ENCODE measurements at places on chromosomes 4 and X.

DNA sequence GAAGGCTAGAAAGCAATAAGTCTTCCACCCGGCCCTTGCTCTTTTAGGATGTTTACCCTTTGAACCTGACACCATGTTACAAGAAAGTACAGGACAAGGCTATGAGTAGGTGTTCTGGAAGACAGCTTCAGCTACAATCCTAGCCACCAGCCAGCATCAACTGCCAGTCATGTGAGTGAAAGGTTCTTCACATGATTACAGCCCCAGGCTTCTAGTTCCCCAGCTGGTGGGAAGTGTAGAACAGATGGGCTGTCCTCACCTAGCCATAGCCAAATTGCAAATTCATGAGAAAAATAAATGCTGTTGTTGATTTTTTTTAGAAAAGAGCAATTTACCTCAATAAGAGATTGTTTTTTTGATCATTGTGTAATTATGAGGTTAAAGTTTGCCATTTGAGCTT, 60.8 kb downstream of the GRXCR1 start:
- DNase-seq = no peak

GRCh38 chrX:129638917-129639316, 15.8 kb downstream of the APLN start:
- no peak for DNase-seq

- DNase-seq = no peak
Measured at GRCh38 chr4:138562544-138562991, 320.4 kb upstream of the SLC7A11 start.

- DNase-seq = no peak
Measured at GRCh38 chrX:40694802-40695201, 40.5 kb downstream of the MED14 start.

DNA sequence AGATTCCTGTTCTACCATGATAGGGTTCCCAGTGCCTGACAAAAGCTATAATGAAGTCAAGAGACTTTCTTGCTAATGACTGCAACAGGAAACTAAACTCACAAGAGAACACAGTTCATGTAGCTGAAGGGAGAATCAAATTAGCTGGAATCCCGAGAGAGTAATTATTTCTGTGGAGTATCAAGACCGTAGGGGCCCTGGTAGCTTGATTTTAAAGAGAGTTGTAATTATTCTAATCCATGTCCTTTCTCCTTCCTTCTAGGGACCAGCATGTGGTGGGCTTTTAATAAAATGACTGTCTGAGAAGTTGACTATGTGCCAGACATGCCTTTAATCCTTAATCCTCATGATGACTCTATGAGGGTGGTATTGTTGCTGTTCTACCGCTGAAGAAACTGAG, 1.7 kb upstream of the TRPC5OS start:
- DNase-seq = no peak

GRCh38 chrX:148672517-148672916, 172.1 kb downstream of the AFF2 start:
- DNase-seq = no peak

DNA sequence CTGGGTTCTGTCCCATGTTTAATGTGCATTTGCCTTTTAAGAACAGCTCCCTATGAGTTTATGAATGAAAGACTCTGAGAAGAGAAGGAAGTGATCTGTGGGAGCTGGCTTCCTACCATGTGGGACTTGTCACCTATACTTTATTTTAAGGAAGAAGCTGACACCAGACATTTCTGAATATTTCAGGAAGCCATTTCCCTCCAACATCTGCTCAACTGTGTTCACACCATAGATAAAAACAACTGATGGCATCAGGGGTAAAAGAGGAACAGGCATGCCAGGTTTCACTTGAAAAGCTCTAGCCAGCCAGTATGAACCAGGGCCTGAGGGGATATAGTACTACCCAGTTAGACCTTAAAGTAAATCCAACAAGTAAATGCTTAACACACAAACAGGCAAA, 116.0 kb downstream of the COL4A6 start:
- DNase-seq = no peak

GRCh38 chr4:114109776-114110175, 130.3 kb upstream of the ARSJ start:
- DNase-seq = no peak

DNA sequence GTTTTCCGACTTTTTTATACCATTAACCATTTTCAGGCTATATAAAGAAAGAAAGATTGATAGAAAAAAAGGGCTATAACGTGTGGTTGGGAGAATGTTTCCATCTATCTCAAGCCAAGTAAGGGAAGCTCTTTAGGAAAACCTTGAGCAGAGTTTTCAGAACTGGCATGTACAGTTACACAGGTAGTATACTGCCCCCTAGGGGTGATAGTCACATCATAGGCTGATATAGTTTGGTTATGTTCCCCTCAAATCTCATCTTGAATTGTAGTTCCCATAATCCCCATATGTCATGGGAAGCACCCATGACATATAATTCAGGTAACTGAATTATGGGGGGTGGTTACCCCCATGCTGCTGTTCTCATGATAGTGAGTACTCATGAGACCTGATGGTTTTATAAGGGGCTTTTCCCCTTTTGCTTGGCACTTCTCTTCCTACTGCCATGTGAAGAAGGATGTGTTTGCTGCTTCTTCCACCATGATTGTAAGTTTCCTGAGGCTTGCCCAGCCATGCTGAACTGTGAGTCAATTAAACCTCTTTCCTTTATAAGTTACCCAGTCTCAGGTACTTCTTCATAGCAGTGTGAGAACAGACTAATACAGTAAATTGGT, 186.8 kb downstream of the TMA16 start:
- peak; percentile 76 for DNase-seq

DNA sequence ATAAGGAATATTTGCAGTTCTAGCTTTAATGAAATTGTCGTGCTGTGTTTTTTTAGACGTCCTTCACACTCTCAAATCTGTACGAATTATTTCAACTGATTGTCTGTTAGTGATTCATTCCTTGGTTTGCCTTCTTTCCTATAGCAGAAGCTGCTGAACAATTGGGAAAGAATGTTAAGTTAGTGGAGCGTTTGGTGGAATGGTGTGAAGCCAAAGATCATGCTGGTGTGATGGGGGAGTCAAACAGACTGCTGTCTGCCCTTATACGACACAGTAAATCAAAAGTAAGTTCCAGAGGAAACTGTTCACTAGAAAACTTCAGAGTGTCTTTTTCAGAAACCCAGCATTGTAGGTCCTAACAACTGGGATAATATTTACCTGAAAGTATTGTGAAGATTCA, 159.9 kb downstream of the RAP1GDS1 start:
- no peak for DNase-seq

- no peak for DNase-seq
Measured at GRCh38 chrX:11663875-11664210, 1.9 kb downstream of the ARHGAP6 start.

GRCh38 chr4:76546759-76547742, 112.0 kb downstream of the SHROOM3 start:
- no peak for DNase-seq

- DNase-seq = no peak
Measured at GRCh38 chr4:234178-234577, 71.1 kb downstream of the ZNF732 start.

DNA sequence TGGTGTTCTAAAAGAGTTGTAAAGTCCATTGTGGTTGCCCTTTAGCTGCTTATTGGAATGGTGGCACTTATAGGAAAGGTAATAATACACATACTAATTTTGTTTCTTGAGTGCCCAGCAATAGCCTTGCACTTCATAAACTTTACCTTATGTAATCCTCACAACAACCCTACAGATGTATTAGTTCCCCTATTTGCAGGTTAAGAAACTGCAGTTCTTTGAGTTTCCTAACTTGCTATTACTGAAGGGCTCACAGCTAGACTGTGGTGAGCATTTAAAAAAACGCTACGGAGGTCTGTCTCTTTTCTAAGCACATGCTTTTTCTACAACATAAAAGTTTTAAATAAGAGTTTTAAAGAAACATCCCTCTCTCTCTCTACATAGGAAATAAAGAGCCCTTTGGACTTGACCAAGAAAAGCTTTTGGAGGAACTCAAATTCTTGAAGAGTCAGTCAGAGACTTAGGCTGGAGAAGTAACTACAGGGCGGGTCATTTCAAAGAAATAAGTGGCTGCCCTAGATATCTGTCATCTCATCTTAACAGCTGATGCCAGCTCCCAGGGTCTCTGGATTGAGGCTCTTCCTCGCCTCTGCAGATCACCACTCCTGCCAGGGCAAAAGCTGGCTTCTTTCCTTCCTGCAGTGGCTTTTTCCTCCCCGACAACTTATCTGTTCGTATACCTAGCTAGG, 42.0 kb upstream of the FBXW7 start:
- no peak for DNase-seq

- DNase-seq = no peak
Measured at GRCh38 chr4:145722561-145722960, 42.6 kb downstream of the C4orf51 start.

- DNase-seq = no peak
Measured at GRCh38 chr4:64893205-64893604, 484.0 kb upstream of the TECRL start.

- no peak for DNase-seq
Measured at GRCh38 chr4:19293781-19294180, 957.9 kb upstream of the SLIT2 start.

- DNase-seq = peak; percentile 58
Measured at GRCh38 chrX:130171446-130172126, at the start of gene RAB33A. RAB33A (plus strand) TSS chrX:130171962; CDS start chrX:130172063, 101 bp downstream.

Measured in CD4-positive, alpha-beta T cell treated with Interferon alpha-2 for 1 hour (primary cell).